ENCODE measurements at places on chromosomes 6 and 20.

DNA sequence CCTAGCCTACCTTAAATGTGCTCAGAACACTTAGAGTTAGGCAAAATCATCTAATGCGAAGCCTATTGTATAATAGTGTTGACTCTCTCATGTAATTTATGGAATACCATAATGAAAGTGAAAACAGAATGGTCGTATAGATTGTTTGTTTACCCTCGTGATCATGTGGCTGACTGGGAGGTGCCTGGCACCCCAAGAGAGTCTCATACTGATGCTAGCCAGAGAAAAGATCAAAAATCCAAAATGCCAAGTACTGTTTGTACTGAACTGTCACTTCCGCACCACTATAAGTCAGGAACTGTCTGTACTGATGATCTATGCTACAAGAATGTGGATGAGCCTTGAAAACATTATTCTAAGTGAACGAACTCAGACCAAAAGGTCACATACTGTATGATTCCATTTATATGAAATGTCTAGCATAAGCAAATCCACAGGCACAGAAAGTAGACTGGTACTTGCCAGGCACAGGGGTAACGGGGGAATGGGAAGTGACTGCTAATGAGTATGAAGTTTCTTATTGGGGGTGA is 22.4 kb downstream of the ZMYND8 start:
- peak; percentile 89 for DNase-seq

GRCh38 chr6:78832091-78832808 is 35.1 kb upstream of the IRAK1BP1 start:
- DNase-seq = no peak

GRCh38 chr6:163687075-163687474 is 272.6 kb downstream of the QKI start:
- DNase-seq = no peak

GRCh38 chr6:68876792-68877493 is 241.9 kb downstream of the ADGRB3 start:
- peak; percentile 12 for DNase-seq

- DNase-seq = peak; percentile 63
These were observed 83.4 kb downstream of the TXNDC5 start for GRCh38 chr6:7827142-7827541.

DNA sequence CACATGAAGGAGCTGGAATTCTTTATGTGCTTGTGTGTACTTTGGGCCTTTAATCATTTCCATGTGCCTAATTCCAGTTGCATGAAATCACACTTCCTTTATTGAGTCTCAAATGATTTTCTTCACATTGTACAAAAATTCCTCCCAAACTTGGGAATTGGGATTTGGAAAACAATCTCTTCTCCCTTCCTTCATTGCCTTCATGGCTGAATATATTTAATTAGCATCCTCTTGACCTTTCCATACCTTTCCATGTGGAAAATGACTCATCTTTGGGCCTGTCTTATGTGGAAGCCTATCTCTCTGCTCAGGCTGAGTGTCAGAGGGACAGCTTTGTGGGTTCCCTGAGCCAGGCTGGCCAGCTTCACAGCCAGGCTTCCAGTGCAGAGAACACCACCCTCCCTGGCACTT is 33.0 kb upstream of the CDH4 start:
- peak; percentile 88 for DNase-seq

DNA sequence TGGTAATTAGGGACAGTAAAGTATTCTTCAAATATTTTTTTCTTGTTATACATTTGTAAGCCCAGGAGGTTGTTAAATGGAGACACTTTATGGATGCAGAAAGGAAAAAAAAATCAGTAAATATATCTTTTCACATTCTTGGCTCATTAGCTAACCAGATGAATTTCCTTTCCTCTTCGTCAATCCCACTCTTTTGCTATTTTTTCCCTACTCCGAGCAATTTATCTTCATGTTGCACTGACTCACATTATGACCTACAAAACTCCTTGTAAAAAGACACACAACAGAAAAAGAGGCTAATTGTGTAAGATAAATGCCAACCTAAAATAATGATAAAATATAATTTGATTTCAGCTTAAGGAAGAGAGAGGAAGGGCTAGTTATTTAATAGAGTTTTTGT is 472.9 kb upstream of the ZNF337 start:
- DNase-seq = peak; percentile 63

DNA sequence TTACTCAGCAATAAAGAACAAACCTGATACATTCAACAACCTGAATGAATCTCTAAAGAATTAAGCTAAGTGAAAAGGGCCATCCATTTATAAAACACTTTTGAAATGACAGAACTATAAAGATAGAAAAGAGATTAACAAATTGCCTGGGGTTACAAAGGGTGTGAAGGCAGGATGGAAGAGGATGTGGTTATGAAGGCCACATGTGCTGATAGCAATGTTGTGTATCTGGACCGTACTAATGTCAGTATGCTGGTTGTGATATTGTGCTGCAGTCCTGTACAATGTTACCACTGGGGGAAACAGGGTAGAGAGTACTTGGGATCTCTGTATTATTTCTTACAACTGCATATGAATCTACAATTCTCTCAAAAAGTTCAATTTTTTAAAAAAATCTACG is 36.4 kb downstream of the ELOVL5 start:
- DNase-seq = no peak

- DNase-seq = no peak
These were observed 65.3 kb downstream of the CD83 start for GRCh38 chr6:14182916-14183315.
